Kidney tubule cell (primary cell): ENCODE measurements at places on chromosomes 6 and 20.

DNA sequence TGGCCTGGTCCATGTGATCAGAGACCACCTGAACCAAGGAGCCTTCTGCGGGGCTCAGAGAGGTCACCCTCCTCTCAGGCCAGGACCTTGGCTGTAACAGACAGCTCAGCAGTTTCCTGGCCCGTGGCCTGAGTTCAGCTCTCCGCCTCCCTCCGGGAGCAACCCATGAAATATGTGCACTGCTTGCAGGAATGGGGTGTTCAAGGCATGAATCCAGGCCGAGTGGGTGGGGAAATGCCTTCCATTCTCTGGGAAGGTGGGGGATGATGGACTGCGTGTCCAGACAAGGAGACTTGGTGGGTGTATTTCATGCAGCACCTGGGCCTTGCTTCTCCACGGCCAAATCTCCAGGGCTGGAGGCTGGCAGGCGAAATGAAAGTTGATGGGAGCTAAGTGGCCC is 46.0 kb downstream of the SIRPA start:
- peak; percentile 53 for DNase-seq

DNA sequence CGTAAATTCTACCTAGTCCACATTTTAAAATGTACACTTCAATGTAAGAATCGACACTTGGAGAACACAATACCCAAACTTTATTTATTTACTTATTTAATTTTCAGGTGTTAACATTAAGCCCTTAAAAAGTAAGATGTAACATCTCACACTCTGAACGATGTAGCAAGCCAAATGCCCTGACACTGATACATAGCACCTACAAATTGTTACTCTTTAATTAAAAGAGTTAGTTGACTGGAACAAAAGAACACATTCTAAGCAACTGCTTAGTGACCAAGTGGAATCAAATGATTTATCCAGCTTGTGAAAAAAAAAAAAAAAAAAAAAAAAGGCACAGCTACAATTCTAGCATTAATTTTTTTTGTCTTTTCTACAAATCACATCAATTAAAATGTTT is 292.1 kb upstream of the THEMIS start:
- DNase-seq: no peak

GRCh38 chr6:164690241-164690640 is 619.2 kb downstream of the C6orf118 start:
- no peak for DNase-seq

DNA sequence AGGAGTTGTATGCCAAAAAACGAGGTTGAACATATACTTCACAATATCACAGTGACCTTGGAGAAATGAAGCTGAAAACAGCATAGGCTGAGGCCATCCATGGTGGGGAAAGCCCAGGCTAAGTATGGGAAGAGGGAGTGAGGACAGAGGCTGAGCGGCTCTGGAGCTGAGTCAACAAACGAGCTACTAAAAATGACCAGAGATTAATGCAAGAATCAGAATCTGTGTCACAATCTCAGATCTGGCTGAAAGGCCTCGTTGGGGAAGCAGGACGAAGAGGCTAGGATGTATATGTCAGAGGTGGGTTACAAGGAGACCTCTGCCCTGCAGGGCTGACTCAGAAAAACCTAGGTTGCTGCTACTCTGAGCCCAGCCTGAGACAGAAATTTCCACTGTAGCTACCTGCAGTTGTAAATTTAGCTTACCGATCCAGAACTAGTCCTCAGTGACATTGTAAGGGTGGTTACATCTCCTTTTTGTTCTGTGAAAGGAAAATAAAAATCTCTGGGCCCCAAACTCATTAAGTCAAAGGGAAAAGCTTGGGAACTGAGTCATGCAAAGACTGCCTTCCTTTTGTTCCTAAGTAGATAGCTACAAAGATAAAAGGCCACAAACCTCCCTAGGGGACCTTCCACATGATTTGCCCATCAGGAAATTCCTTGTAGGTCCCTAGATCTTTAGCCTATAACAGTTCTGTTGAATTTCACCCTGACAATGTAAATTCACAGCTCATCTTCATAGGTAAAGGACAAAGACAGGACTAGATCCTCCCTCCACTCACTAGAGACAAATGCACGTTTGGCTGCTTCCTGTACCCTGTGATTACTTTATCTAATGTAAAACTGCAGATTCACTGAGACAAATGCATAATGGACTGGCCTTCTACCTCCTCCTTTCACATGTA is 8.5 kb upstream of the TUBB2A start:
- DNase-seq: peak; percentile 35

GRCh38 chr6:33840048-33840926 is 36.5 kb upstream of the MLN start:
- peak; percentile 97 for DNase-seq

GRCh38 chr20:48284837-48285236 is 499.6 kb upstream of the SULF2 start:
- peak; percentile 81 for DNase-seq
